ENCODE measurements at places on chromosomes 2 and 18. TPM values are rescaled to one million over a fixed set of nuclear protein-coding genes. Genes with fewer than 3 reads are reported as not detected.

ANO7 gene
- total RNA-seq: 4.6 TPM

C1QL2 gene
- total RNA-seq: not detected

CHRNG gene
- not detected for total RNA-seq

GRHL1 gene
- total RNA-seq: 3.2 TPM

PCARE gene
- not detected for total RNA-seq

ITPRIPL1 gene
- total RNA-seq: 3.9 TPM

DNA sequence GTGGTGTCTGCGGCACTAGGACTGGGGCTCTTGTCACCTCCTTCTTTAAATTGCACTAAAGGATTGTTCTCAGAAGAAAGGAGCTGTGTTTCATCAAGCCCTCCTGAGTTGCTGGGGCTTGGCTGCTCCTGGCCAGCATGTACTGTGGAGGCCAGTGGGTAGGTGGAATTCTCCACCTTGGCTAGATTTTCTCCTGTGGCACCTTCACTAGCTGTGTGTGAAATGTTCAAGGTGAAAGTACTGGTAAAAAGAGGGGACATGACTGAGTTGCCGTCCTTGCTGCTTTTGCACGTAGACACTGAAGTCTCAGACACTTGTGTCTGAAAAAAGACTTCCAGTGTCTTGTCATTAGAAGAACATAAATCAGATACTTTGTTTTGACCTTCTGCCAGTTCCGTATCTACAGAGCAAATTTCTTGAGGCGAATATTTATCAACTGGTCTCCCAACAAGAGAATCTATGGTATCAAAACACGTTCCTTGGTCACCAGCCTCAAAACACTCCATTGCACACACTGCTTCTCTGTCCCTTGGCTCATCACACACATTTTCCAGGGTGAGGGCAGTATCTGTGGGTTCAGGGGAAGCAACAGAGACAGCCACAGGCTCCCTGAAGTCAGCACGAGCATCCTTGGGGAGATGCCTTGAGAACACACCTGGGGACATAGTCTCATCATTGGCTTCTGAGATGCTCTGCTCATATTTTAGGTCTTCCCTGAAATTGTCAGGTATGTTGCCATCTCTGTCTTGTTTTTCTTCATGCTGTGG is 91.4 kb downstream of the ALPK2 start:
- no peak for DNase-seq

GRCh38 chr2:239268082-239268481 is 132.7 kb downstream of the HDAC4 start:
- peak; percentile 64 for DNase-seq

DNA sequence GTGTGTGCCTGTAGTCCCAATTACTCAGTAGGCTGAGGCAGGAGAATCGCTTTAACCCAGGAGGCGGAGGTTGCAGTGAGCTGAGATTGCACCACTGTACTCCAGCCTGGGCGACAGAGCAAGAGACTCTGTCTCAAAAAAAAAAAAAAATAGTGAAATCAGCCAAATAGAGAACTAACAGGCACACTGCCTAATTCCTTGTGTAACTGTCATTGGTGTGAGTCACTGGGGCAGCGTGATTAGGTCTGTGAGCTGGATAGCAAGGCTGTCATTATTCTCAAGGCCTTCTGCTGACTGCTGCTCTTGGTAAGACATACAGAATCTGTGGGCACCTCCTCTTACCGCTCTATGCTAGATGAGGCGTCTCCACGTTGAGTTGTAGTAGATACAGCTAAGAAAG is 270.3 kb downstream of the NEDD4L start:
- peak; percentile 63 for DNase-seq

DNA sequence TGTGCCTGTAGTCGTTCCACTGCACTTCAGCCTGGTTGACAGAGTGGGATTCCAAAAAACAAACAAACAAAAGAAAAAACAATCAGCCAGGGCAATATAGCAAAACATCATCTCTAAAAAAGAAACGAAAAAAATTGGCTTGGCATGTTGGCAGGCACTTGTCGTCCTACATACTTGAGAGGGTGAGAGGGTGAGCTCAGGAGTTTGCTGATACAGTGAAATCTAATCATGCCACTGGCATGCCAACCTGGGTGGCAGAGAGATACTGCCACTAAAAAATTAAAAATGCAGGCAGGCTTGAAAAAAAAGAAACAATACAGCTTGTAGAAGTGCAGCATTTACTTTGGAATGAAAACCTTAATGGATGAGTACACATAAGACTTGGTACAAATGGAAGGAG is 282.9 kb upstream of the RGPD4 start:
- no peak for DNase-seq

DNA sequence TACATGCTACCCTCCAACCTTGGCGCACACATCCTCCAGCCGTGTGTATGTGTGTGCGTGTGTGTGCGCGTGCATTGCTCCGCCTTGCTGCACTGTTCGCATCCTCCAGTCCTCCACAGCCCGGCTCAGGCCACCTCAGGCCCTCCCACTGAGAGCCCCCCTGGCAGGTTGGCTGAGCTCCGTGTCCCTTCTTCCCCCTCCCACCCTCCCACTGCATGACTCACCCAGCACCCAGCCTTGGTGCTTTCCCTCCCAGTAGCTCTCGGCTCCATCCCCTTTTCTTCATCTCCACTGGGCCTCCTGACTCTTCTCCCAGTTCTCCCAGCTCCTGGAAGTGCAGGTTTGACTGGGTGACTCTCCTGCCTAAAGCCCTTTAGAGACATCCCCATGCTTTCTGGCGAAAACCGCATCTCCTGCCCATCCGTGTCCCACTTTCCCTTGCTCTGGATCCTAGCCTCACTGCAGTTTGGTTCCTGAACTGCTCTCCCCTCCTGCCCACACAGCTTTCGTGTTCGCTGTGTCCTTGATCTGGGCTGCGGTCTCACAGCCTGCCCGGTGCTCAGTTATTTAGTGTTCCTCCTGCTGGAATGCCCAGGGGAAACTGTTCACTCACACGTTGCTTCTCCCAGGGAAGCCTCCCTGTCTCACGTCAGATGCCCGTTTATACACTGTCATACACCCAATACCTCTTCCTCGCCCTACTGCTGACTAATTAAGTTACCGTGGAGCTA is 4.9 kb downstream of the TMEM177 start:
- peak; percentile 20 for DNase-seq

- DNase-seq: no peak
These were observed 1.5 kb downstream of the GIGYF2 start for GRCh38 chr2:232698556-232699091.

GRCh38 chr18:57802213-57803102 is 657 bp downstream of the ATP8B1 start:
- DNase-seq: no peak

DNA sequence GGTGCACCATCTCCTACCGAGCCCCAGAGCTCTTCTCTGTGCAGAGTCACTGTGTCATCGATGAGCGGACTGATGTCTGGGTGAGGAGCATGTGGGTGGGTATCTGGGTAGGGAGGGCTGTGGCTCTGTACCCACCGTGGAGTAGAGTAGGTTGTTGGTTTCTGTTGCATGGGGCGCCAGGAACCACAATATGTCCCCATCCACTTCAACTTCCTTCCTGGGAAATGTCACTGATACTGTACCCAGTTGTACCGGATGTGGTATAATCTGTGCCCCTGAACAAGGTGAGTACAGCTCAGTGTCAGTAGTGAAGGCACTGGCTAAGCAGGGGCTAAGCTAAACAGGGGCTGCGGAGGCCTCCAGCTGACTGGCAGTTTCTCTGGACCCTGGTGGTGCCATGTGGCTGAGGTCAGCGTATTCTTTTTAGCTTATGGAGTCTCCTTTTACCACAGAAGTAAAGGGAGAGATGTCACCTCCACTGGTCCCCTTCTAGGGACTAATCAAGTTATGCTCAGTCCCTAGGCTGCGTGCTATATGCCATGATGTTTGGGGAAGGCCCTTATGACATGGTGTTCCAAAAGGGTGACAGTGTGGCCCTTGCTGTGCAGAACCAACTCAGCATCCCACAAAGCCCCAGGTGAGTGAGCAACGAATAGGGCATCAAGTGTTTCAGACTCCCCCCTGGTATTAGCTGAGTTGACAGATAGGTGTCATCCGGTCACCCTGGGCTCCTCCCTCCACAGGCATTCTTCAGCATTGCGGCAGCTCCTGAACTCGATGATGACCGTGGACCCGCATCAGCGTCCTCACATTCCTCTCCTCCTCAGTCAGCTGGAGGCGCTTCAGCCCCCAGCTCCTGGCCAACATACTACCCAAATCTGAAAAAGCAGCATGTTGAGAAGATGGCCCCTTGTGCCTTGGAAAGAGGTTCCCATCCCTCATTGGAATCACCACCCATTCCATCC is 2.7 kb downstream of the STK16 start:
- peak; percentile 57 for DNase-seq

GRCh38 chr2:156320486-156321098 is 11.9 kb downstream of the NR4A2 start:
- peak; percentile 38 for DNase-seq

GRCh38 chr2:163607630-163608029 is 128.2 kb downstream of the FIGN start:
- no peak for DNase-seq

DNA sequence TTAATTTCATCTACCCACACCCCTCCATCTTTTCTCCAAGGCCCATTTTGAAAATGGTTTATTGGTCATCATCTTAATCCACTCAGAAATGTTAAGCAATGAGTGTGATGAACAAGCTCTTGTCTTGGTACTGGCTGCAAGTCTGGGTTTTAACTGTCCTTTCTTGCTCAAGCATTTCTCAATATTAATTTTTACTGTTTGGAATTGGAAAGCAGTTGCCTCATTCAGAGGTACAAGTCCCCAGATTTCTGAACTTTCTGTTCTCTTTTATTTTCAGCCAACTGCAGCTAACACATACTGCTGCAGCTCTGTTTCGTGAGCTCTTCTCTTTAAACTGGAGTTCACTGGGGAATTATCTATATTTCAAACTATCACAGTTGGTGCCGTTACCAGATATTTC is 99.4 kb upstream of the TEX51 start:
- DNase-seq: no peak

DNA sequence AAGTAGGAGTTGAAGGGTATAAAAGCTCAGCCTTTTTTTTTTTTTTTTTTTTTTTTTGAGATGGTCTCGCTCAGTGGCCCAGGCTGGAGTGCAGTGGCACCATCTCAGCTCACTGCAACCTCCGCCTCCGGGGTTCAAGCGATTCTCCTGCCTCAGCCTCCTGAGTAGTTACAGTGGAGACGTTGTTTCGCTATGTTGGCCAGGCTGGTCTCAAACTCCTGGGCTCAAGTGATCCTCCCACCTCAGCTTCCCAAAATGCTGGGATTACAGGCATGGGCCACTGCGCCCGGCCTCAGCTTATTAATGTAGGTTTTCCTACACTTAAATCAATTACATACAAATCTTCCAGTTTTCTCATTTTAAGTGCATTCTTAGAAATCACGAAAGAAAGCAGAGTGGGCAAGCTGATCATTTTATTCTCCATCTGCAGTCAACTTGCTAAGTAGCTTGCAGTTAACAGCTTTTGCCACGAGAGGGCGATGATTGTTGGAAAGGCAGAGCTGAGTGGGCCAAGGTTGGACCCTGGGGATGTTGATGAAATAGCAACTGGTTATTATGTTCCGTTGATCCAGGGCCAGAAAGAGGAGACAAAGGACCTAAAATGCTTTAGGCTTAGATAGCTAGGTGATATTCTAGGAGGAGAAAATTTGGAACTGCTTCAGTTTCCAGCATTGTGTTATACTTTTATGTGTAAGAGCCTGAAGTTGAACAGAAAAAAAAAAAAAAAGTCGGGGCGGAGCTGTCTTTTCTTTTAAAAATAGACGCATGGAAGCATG is 234.4 kb upstream of the EPAS1 start:
- peak; percentile 85 for DNase-seq

DNA sequence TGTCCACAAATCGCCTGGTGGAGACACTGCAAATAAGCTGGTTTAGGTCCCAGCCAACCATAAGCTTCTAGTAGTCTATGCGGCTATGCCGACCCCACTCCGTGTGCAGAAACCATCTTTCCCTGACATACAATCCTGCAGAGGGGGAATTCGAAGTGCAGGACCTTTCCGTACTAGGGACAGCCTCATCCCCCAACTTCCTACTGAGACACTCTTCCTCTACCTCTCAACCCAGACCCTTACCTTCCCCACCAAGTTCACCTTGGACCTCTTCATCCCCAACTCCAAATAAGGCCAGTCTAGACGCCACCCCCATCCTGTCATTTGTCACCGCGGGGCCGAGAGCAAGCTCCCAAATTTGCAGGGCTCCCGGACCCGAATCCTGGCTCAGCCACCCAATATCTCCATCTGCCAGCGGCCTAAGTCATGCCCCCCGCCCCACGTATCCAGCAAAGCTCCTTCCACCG is 496 bp downstream of the SUCLG1 start:
- DNase-seq: no peak

DNA sequence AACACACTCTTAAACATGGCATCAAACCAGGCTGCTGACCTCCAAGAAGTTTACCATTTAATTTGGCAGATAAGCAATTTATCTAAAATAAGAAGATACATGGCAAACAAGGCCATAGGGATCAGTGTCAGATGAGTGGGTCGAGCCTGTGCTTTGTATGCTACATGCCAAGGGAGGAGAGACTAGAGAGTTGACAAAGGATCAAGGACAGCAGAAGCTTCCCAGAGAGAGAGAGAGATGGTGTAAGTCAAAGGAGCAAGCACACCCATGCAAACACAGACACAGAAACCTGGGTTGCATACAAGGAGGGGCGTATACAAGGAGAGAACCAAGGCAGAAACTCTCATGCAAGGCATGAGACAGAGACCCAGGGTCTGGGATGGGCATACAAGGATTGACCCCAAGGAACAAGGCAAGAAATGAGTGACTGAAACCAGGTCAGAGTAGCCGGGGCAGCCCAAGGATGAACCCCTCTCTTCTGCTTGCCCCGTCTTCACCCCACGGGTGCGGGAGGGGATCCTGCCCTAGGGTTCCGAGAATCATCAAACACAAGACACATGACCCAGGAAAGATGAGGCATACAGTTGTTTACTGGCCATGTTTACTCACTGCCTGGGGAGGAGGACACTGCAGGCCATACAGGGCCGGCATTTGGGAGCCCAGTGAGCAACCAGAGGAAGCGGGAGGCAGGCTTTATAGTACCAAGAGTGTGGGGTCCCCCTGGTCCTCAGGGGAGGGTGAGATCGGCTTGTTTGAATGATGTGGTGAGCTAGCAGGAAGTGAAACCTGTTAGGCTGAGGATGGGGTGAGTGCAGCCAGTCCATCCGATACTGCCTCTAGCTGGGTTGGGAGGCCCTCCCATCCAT is 529.2 kb upstream of the ID2 start:
- DNase-seq: no peak

DNA sequence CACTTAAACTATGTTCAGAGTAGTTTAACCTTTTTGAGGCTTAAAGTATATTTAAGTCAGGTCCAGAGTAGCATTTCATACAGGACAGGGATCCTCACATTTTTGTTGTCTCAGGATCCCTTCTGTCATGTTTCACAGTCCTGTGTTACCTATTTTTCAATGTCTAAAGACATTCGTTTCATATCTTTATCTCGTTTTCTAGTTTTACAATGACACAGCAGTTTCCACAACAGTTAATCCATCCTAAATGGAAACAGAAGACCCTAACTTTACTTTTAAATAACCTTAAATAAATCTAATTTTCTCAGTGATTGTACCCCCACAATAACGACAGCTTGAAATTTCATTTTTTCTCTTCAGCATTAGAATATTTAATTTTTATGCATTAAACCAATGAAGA is 17.3 kb upstream of the SCN9A start:
- no peak for DNase-seq

GRCh38 chr2:78465707-78466106 is 559.8 kb upstream of the REG3G start:
- no peak for DNase-seq

All from stomach (tissue), 19 donors.